Fibroblast of skin of right biceps (primary cell): ENCODE measurements at places on chromosomes 12 and 14.

DNA sequence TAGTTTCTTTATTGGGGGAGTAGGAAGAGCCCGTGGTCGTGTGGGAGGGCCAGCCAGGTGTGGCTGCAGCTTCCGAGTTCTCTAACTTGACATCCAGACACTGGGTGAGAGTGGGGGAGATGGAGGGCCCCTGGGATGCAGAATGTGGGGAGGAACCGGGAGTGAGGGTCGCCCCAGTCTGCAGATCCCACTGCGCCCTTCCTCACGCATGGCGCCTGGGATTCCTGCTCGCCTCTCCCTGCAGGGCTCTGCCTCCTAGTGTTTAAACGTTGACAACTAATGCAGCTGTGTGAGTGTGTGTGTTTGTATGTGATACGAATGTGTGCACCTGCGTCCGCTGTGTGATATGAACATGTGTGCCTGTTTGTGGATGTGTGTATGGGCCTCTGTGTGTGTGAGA lies 34.6 kb downstream of the FZD10 start:
- DNase-seq = no peak

- DNase-seq = peak; percentile 41
Observed at GRCh38 chr12:111785651-111786050, 18.9 kb downstream of the ALDH2 start.

DNA sequence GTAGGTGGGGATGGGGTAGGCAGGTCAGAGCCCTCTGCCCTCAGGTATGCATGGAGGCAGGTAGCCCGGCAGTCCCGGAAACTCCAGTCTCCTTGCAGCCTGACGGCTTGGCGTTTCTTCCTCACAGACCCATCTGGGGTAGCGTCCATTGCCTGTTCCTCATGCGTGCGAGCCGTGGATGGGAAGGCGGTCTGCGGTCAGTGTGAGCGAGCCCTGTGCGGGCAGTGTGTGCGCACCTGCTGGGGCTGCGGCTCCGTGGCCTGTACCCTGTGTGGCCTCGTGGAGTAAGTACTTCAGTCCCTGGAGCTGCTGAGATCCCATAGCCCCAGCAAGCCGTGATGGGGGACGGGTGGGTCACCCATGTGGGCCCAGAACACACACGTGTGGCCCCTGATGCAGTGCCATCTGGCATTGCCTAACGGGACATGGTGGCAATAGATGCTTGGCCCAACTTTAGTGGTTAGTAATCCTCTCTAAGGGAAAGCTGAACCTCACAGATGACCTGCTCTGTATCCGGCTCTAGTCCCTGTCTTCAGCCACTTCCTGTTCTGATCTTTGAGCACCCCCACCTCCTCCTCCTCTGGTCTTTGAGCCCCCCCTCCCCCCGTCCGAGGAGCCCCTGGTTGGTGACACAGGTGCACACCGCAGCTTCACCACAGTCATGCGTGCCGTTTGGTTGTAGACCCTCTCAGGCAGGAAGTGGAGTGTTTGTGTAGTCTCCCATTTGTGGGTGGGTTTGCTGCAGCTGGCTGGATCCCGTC lies 3.7 kb downstream of the SIVA1 start:
- no peak for DNase-seq

- DNase-seq = peak; percentile 25
Observed at GRCh38 chr14:35534208-35534872, 376 bp downstream of the INSM2 start.

GRCh38 chr12:87201598-87201997 lies 827.6 kb downstream of the C12orf50 start:
- DNase-seq = no peak

- no peak for DNase-seq
Observed at GRCh38 chr12:49068879-49069506, 786 bp downstream of the RHEBL1 start.

- DNase-seq = no peak
Observed at GRCh38 chr12:85279449-85280164, 413 bp upstream of the ALX1 start.

- no peak for DNase-seq
Observed at GRCh38 chr12:64566831-64567517, 43.3 kb upstream of the RASSF3 start.

GRCh38 chr14:79278286-79278797 lies 933.0 kb downstream of the DIO2 start:
- DNase-seq = no peak

DNA sequence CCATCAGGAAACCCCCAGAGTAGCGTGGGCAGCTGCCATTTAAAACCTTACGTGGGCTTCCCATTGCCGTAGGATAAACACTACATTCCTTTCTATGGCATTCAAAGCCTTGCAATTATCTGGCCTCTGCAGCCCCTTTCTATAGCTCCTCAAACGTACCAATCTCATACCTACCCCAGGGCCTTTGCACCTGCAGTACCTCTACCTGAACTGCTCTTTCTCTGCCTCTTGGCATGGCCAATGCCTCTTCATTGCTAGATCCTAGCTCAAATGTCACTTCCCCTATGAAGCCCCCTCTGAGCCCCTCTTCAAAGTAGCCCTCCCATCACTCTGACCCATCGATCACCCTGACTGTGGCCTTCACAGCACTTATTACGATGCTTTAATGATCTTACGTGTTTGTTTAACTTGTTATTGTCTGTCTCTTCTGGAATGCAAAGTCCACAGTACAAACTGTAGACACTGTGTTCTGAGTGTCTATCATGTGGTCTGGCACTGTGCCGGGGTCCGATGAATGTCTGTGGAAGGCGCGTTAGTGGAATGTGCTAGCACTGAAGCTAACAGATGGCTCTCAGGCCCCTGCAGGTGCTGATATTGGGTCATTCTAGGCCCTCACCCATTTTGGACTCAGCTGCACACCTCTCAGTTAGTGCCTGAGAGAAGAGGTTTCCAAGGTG lies 157.3 kb upstream of the NOS1 start:
- DNase-seq = peak; percentile 9

DNA sequence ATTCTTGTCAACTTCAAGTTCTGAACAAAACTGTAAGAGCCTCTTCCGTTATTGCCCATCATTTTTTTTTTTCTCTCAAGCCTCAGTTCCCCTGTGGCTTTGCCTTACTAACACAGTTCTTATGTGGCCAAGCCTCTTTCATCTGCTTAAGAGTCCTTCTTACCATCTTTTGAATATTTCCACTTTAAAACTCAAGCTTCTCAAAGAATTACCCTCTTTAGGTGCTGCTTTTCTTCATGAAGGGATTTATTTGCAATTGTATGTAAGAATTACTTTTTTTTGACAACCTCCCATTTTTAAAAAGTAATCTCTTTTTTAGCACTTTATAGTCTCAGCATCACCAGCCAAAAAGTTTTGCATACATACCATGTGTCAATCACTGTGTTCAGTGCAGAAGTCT lies 240.2 kb upstream of the RMST start:
- DNase-seq = no peak

GRCh38 chr12:118064608-118065007 lies 3.6 kb upstream of the WSB2 start:
- DNase-seq = no peak

DNA sequence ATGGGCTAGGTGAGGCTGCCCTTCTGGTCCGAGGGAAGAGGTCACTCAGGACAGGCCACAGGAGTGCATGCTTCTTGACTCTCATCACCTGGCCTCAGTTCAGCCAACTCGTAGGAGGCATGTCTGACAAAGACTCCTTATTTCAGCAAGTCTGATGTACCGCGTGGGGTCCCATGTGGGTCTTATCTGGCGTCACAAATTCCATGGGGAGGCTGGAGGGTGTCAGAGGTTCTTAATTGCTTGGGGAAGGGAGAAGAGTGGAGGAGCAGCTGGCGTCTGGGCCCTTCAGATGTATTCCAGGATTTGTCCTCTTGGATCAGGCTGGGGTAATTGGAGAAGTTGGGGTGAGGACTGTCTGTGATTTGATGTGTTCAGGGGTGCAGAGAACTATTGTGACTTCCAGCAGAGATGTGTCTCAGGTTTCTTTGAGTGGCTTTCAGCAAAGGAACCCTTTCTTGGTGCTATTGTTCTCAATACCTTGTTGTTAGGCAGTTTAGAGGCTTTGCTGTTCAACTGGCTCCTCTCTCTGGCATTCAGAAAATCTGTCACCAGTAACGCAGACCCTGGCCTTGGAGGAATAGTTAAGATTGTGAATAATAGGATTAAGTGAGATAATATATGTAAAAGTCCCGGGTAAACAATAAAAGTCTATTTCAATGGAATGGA lies 60.1 kb downstream of the SUSD6 start:
- DNase-seq = no peak

GRCh38 chr12:27462851-27463250 lies 16.3 kb downstream of the SMCO2 start:
- no peak for DNase-seq

DNA sequence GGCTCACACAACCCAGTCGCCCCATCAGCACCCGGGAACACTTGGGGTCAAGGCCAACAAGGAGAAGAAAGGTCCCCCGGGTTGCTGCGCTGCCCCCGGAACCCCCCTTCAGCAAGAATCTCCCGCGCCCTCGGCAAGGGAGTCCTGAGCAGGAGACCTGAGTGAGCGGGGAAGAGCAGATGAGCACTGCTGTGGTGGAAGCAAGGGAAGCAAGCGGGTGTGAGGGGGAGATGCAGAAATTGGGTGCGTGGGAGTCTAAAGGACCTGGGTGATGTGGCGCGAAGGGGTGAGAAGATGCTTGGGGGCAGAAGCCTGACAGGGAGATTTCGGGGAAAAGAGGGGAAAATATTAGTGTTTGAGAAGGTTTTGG lies 105.5 kb upstream of the PRB2 start:
- no peak for DNase-seq

GRCh38 chr14:34676516-34677211 lies 37.7 kb downstream of the CFL2 start:
- DNase-seq = no peak

- peak; percentile 82 for DNase-seq
Observed at GRCh38 chr12:80509781-80510556, 65.9 kb downstream of the PTPRQ start.

GRCh38 chr12:14768823-14769405 lies 34.4 kb downstream of the WBP11 start:
- DNase-seq = no peak

- DNase-seq = peak; percentile 92
Observed at GRCh38 chr12:105492591-105493545, 162.4 kb downstream of the C12orf75 start.

DNA sequence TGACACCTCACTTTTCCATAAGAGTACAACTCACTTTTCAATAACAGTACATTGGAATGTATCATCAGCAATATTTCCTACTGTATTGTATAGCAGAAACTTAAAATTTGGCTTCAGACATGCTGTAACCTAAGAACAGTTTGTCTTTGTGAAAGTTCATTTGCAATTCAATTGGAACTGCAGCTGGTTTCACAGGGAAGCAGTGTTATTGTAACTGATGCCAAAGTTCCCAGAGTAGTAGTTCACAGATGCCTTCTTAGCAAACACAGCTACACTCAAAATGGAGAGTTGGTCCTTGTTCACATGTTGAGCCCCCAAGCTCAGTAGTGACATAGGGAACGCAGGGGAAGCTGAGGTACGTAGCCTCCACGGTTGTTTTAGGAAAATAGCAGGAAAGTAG lies 23.3 kb downstream of the PPP1R36 start:
- no peak for DNase-seq

DNA sequence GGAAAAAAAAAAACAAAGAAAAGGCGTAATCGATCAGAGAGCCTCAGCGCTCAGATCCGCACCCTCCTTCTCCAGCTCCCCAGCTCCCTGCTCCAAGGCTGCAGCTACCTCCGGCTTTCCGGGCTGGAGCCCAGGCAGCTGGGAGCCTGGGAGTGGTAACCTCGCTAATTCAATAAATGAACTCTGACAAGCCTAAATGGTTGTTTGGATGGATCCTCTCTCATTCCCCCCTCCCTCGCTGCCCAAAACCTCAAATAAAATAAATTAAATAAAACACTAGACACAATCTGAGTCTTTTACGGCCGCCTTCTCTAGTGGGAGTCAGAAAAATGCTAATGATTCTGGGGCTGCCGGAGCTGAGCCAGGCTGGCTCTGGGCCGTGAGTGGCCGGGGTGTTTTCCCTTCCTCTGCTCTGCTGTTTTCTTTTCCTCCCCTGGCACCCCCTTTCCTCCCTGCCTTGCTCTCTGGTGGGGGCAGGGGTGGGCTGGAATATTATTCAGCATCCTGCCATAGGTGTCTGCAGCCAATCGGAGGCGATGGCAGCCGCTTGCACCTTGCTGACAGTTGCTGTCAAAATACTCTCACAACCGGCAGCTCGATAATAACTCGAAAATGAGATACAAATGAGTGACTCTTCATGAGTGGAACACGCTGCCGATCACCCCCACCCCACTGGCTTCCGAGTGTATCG lies 76.1 kb downstream of the RBM19 start:
- no peak for DNase-seq

DNA sequence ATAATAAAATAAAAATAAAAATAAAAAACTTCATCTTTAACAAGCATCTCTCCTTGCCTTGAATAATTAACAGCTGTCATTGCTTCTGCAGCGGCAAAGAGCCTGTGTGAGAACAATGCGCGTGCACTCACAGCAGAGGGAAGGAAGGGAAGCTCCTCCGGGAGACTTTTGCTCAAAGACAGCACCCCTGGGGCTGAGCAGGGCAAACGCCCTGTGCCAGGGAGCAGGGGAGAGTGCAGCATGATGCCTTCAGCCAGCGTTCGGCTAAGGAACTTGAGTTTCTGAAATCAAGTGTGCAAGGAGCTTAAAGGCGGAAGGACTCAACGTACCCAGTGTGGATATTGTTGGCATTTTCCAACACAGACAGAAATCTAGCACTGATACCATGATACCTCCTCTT lies 120.5 kb downstream of the RIMBP2 start:
- DNase-seq = no peak

DNA sequence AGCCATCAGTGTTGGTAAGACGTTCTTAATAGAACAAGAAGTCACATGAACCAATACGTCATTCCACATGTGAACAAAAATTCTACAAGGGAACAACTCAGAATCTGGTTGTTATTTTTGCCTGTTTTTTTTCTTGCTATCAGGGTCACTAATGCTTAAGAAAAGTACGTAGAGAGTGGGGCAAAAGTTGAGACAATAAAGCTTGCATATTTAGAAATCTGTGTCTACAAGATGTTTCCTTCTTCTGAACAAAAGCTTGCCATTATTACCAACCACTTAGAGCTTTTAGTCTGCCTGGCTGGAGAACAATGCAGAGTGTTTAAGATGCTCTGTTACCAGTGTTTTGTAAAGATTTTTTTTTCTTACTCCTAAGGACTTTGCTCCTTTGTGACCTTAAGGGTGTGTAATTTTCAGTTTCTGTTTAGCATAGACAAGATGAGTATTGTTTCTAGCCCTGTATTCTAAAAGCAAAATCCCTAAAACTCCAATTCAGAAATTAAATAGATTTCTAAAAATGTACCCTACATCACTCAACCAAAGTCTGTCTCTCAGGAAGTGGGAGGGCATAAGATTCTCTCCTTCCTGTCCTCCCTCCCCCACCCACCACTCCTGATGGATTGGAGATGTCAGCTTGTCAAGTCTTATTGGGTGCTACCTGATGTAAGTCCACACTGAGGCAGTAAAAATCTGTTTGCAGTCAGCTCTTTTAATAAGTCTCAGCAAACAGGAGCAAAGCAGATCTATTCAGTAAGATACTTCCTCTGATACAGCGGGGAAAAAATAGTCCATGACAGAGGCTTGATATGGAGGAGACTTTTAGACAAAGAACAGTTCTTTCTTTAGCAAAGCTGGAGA lies 267.6 kb downstream of the GRIN2B start:
- DNase-seq = no peak

DNA sequence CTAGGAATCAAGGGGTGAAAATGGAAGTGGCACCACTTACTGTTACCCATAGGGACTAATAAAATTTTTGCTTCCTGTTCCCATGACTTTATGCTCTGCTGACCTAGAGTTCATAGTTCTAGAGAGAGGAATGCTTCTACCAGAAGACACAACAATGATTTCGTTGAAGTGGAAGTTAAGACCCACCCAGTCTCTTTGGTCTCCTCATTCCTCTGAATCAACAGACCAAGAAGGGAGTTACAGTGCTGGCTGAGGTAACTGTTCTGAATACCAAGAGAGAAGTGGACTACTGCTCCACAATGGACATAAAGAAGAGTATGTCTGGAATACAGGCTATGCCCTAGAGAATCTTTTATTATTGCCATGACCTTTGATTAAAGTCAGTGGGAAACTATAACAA lies 23.5 kb upstream of the DYRK2 start:
- DNase-seq = no peak
